ENCODE measurements at places on chromosomes 6 and 20.

- no peaks in the 10 kb centered on the region for H3K36me3 ChIP-seq
- H3K27me3 ChIP-seq = no peaks in the 10 kb centered on the region
- H3K4me1 ChIP-seq = peaks cover 4% of the 10 kb centered on the region
- H3K27ac ChIP-seq = peak overlapping the region; percentile 15
- no peak overlapping the region for H3K4me3 ChIP-seq
These were observed 246.4 kb downstream of the PHACTR1 start for GRCh38 chr6:12962987-12963386.

DNA sequence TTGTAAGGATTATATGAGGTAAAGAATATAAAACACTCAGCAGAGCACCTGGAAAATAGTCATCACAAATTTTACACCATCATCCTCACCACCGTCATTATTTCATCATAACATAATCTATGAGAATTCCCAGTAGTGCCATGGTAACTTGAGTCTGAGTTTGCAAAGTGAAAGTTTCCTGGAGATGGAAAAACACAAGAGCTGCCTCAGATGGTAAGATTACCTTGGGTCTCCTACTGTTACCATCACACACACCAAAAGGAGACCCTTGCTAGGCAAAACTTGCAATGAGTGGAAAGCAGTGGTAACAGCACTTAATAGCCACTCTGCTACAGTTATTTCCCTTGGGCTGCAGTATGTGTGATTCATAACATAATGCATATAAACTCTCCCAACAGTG, 589.8 kb downstream of the RNF144B start:
- no peaks in the 10 kb centered on the region for H3K27me3 ChIP-seq
- no peak for DNase-seq
- H3K4me1 ChIP-seq = no peaks in the 10 kb centered on the region
- H3K4me3 ChIP-seq = no peak overlapping the region

- peaks cover 7% of the 10 kb centered on the region for H3K4me1 ChIP-seq
- peaks cover 68% of the 10 kb centered on the region for H3K27me3 ChIP-seq
- no peak overlapping the region for H3K4me3 ChIP-seq
- no peak for DNase-seq
- no peaks in the 10 kb centered on the region for H3K36me3 ChIP-seq
These were observed 8.0 kb upstream of the NPBWR2 start for GRCh38 chr20:64115171-64115911.

DNA sequence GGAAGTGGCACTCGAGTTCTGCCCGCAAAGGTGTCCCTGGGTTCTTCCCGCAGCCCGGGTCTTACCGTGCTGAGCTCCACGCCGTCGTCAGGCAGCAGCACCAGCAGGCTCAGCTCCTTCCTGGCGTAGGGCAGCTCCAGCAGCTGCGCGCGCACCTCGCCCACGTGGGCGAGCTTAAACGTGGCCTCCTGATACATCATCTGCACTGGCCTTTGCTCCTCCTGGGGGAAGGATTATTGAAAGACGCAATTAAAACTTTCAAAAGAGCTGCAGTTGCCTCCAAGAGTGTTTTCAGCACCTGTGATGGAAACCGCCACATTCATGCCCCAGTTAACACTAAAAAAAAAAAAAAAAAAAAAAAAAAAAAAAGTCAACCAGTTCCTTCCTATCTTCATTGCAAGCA, 11.3 kb downstream of the SERPINB9 start:
- DNase-seq = no peak
- no peak overlapping the region for H3K4me3 ChIP-seq
- H3K27me3 ChIP-seq = no peaks in the 10 kb centered on the region
- no peaks in the 10 kb centered on the region for H3K4me1 ChIP-seq
- no peak overlapping the region for H3K27ac ChIP-seq
- H3K36me3 ChIP-seq = peaks cover 17% of the 10 kb centered on the region

DNA sequence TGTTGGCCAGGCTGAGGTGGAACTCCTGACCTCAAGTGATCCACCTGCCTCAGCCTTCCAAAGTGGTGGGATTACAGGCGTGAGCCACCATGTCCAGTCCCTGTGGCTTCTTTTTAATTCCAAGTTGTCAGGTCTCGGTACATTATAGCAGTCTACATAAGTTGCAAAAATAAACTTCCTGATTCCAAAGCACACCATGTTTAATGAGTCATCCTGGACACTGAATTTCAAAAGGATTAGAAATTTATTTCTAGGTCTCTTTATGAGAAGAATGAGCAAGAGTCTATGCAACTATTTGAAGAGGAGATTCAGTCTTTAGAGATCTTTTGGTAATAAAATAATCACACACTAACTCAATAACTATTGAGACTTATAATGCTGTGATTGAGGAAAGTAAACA, 63.9 kb upstream of the MCHR2 start:
- DNase-seq = no peak
- H3K36me3 ChIP-seq = no peaks in the 10 kb centered on the region
- no peaks in the 10 kb centered on the region for H3K4me1 ChIP-seq
- no peak overlapping the region for H3K4me3 ChIP-seq
- H3K27ac ChIP-seq = no peak overlapping the region
